ENCODE measurements at places on chromosomes 2 and 18.

GRCh38 chr2:234435836-234436481, 60.9 kb downstream of the ARL4C start:
- DNase-seq, result no peak

- DNase-seq, result no peak
Measured at GRCh38 chr2:86283411-86284030, 53.9 kb downstream of the REEP1 start.

DNA sequence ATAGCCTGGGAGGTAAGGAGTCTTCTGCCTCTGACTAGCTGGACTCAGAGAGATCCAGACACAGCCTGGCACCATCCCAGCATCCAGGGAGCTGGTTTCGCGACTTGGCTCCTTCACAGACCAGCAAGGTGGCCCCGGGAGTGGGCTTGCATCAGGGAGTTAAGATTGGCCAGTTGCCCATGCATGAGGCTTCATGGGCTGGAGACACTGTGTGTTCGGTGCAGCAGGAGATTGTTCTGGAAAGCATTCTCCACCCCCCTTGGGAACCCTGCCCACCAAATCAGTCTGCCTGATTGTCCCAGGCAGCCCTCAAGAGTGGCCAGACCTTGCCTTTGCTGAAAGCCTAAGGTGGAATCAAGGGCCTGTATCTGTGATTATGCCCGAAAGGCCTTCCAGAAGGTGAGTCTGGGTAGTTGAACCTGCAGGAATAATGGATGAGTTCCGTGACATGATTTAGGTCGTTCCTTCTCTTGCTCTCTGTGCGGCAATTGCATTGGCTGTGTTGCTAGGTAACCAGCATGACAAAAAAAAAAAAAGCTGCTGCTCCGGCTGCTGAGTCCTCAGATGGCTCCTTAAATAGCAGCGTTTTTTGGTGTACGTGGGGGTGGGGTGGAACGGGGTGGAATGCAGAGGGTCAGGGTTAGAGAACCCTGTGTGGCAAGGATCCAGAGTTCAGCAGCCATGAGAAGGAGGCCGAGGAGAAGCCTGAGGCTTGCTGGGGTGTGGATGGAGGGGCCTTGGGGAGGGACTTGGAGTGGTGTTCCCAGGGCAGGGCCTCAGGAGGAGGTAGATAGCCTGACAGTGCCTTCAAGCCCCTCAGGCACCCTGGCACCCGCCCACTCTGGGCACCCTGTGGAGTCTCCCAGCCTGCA, 93.0 kb upstream of the MCFD2 start:
- peak; percentile 74 for DNase-seq

- DNase-seq, result no peak
Measured at GRCh38 chr2:160564591-160564990, 71.0 kb upstream of the RBMS1 start.

DNA sequence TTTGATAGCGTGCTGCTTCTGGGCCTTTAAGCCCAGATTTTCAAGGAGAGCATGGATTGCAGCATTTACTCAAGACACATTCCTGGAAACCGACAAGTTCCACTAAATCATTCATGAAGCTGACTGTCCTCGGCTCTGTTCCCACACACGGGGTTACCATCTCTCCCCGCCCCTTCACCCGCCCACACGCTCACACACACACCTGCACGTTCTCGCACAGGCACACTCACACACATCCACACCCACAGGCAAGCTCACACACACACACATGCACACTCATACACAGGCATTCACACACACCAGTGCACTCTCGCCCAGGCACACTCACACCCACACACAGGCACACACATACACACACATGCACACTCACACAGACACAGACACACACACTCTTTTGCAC, 150.0 kb upstream of the AGAP1 start:
- DNase-seq, result peak; percentile 35

GRCh38 chr2:107466984-107467773, 359.5 kb upstream of the RGPD4 start:
- no peak for DNase-seq

GRCh38 chr2:237305579-237305978, 108.4 kb downstream of the COL6A3 start:
- no peak for DNase-seq

DNA sequence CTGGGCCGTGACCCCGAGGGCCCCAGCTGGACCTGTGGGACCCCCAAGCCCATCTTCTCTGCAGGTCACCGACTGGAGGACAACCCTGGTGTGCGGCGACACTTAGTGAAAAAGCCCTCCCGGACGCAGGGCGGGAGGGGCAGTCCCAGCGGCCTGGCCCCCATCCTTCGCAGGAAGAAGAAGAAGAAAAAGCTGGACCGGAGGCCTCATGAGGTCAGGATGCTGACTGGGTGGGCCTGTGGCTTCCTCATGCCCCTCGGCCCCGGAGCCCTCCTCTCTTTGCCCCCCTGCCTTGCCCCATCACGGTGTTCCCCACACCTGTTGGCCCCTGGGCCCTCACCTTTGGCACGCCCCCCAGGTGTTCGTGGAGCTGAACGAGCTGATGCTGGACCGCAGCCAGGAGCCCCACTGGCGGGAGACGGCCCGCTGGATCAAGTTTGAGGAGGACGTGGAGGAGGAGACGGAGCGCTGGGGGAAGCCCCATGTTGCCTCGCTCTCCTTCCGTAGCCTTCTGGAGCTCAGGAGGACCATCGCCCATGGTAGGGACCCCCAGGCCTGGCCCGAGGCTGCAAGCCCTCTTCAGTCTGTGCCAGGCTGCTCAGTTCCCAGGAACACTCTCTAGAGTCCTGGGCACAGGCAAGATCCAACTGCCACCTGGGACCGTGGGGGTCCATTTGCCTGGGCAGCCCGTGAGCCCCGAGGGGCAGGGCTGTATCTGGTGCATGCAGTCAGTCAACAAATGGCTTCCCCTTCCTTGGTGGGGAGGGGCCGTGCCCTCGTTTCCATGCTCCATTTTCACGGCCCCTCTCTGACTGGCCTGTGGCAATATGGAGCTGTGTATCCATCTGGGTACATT, 4.7 kb downstream of the SLC4A3 start:
- no peak for DNase-seq

GRCh38 chr2:85377083-85377482, 22.5 kb downstream of the ELMOD3 start:
- no peak for DNase-seq

GRCh38 chr2:232562515-232563151, 12.1 kb downstream of the EIF4E2 start:
- no peak for DNase-seq

DNA sequence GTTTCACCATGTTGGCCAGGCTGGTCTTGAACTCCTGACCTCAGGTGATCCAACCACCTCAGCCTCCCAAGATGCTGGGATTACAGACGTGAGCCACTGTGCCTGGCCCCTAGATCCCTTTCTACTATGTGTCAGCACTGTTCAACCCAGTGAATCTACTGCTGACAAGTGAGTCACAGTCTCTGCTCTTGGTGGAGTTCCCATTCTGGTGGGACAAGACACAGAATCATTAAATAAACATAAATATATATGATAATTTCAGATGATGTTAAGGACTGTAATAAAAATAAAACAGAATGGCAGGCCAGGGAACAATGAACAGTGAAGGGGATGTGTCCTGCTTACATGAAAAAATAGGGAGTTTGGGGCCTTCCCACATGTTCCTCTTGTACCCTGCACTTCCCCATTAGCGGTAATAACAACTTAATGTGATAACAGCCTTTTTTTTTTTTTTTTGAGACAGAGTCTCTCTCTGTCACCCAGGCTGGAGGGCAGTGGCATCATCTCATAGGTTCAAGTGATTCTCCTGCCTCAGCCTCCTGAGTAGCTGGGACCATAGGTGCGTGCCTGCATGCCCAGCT, 112.2 kb downstream of the CPO start:
- no peak for DNase-seq

- no peak for DNase-seq
Measured at GRCh38 chr18:48788373-48788772, 162.4 kb downstream of the SMAD7 start.

GRCh38 chr2:94994914-94995552, 30.5 kb upstream of the MAL start:
- no peak for DNase-seq

DNA sequence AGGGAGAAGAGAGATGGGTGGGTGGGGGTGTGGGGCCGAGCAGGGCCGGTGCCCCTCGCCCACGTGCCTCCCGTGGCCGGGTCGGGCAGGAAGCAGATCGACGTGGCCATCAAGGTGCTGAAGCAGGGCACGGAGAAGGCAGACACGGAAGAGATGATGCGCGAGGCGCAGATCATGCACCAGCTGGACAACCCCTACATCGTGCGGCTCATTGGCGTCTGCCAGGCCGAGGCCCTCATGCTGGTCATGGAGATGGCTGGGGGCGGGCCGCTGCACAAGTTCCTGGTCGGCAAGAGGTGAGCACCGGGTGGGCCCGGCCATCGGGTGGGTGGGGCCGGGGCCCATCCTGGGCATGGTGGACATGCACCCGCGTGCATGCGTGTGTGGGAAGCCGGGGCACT, 21.8 kb downstream of the ZAP70 start:
- DNase-seq, result no peak

- no peak for DNase-seq
Measured at GRCh38 chr18:45739848-45740247, 15.9 kb downstream of the SLC14A1 start.

DNA sequence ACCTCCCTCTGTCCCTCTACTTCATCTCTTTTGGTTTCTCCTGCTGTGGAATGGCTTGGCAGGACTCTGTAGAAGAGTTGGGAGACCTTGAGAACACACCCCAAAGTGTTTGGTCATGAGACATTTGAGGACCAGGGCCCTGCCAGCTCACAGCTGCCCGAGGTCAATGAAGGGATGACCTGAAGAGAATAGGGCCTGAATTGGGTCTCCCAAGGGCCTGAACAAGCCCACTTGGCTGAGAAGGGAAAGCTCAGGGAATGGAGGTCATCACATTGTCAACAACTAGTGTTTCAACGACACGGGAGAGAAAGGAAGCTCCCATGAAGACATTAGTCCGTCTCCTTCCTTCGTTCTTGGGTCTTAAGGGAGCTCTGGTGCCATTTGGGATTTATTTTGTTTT, 52.8 kb downstream of the TTC32 start:
- no peak for DNase-seq

GRCh38 chr2:71559828-71560637, 106.7 kb downstream of the DYSF start:
- DNase-seq, result no peak

DNA sequence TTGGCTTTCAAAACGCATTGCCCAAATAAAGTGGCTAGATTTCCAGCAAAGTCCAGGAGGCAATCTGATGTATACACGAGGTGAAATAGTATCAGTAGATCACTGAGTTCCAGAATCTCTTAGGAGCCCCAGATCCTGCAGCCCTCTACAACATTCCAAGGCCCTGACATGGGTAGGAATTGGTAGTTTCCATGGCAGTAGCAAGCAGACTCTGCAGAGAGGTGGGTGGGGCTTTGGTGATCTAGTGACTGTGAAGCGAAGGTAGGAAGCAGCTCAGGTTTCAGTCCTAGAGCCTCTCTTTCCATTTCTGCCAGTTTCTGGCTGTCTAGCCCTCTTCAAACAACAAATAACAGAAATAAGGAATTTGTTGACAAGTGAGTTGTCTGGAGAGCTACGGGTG, 13.8 kb upstream of the SGPP2 start:
- DNase-seq, result peak; percentile 72

DNA sequence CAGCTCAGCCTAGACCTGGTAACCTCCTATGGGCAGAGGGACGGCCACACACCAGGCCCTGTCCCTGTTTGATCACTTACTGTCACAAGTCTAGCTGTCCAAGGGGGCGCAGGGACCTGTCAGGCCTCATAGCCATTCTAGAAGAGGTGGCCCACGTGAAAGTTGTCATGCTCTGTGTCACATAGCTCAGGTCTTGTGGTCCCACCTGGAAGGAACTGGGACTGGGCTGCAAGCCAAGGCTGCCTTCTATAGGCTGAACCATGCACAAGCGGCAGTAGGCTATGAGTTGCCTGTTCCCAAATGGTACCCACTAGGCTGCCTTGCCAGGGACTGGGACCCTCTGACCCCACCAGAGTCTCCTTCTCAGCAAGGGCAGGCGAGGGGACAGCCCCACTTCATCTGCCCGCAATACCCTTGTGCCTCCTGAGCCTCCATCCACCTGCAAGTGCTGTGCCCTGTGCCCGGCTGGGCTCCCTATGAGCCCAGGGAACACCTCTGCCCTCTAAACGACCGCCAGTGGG, 177.5 kb downstream of the ANAPC1 start:
- peak; percentile 48 for DNase-seq

GRCh38 chr2:186693446-186693832, 421 bp upstream of the FAM171B start:
- no peak for DNase-seq

DNA sequence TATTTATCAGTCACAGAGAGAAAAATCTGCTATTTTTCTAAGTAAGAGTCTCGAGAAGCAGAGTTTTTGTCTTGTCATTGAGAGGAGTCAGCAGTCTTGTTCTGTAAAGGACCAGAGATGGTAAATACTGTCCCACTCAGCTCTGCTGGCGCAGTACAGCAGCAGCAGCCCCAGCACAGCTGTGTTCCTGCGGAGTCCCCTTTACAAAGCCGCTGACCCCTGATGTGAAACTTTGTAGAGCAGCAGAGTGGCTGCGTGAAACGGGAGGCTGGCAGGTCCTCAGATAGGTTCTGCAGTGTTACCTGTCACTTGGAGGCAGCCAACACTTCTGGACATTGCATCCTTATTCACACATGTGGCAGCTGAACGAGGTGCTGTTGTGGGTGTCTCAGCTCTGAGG, 45.2 kb downstream of the TMEM185B start:
- DNase-seq, result no peak

GRCh38 chr2:109398366-109399015, 215.3 kb downstream of the SEPTIN10 start:
- no peak for DNase-seq

DNA sequence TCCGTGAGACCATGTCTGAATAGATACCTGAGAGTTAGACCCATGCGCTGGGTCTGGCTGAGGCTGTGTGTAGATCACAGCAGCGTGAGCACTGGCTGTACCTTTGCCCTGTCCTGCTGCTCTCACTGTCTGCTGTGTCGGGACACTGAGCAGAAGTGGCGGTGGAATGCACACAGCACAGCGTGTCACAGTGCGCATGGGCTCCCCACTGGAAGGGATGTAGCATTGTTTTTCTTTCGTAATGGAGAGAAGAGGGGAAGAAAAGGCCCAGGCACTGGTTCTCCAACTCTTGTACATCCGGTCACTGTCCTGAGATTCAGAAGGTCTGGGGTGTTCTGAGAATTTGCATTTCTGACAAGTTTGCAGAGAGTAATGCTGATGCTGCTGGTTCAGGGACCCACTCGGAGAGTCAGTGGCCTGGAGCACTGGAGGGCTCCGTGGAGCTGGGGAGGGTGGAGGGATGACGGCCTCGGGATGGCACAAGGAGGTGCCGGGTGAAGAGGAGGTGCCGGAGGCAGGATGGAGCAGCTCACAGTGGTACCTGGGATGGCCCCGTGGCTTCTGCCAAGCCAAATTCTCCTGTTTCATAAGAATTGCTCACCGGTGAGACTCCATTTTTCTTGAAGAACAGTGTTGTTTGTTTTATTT, 252.8 kb downstream of the LDLRAD4 start:
- DNase-seq, result no peak

DNA sequence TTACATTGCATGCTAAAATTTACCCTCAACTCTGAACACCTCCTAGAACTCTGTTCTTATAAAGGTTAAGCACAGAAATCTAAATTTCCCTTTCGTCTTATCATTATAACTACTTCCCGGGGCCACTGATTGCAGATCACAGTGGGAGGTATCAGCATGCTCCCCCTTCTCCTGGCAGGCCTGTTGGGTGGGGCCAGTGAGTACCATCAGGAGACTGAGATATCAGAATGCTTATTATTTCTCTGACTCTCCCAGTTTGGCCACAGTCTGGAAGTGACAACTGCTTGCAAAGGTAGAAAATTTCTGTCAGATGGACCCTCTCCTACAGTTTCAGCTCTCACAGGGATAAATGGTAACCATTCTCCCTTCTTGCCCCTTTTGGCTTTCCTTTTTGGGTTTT, 62.6 kb downstream of the DSEL start:
- no peak for DNase-seq

- peak; percentile 32 for DNase-seq
Measured at GRCh38 chr2:182763311-182763912, 47.4 kb downstream of the DNAJC10 start.

Measured in urothelium cell line (cell line).